ENCODE measurements at places on chromosomes 5 and 9.

GRCh38 chr5:132273631-132274030 is 16.1 kb downstream of the PDLIM4 start:
- no peak for DNase-seq

DNA sequence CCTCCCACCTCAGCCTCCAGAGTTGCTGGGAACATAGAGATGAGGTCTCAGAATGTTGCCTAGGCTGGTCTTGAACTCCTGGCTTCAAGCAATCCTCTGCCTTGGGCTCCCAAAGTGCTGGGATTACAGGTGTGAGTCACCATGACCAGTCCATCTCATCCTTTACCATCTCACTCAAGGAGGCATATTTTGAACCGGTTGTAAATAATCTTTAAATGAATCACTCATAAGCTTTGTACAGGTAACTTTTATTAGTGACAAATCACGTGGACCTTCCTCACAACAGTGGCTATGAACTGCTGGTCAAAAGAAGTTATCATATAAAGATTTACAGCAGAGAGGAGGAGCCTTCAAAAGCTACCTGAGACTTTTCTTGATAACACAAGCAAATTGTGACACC is 70.7 kb downstream of the RFK start:
- DNase-seq = no peak

DNA sequence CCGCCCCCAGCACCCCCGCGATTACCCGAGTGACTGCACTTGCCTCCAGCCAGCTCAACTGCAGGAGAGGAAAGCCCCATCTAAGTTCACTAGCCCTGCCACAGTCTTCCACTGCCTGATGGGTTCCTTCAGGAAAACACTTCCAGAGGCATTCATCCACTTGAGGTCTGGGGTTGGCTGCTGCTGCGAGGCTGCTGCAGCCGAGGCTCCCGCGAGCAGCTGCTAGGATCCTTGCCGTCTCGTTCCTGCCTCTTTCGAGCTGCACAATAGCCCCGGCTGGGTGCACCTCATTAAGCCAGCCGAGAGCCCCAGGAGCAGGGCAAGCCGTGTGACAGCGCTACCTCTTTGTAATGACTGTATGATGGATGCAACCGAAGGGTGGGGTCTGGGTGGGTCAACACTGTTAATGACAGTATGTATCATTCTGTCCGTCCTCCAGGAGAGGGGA is 24.2 kb upstream of the ELAVL2 start:
- DNase-seq = no peak

GRCh38 chr5:1747079-1747802 is 52.4 kb downstream of the MRPL36 start:
- no peak for DNase-seq

GRCh38 chr9:114806526-114806900 is 674 bp upstream of the TNFSF15 start:
- DNase-seq = no peak

DNA sequence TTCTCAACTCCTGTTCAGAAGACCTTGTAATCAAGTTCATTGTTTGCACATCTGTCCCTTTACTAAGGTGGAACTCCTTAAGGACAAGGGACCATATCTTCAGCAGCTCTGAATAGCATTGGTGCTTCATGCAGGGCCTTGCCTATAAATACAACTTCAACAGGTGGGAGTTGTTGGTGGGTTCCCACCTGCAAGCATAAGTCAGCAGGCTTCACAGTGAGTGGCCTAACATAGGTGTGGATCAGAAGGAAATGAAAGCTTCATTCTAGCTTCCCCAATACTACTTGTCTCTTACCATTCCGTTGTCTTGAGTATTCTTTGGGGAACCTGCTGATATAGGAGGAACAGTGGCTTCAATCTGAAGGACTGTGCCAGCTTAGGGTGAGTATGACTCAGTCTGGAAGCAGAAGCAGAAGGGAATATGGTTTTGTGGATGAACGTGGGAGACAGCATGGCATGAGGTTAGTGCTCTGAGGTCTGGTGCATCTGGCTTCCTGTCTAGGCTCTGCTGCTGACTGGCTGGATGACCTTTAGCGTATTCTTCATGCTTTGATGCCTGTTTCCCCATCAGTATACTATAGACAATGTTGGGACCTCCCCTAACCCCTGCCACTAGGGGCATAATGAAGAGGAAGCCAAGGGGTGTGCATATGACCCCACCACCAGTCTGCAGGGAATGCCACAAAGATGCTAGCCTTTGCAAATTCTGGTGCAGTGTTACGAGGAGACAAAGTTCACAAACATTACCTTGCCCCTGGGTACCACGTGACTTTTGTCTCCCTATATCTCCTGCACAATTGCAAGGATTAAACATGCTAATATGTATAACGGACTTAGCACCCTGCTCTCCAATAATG is 192.3 kb downstream of the PALM2AKAP2 start:
- no peak for DNase-seq

- no peak for DNase-seq
Observed at GRCh38 chr5:154110716-154111115, 71.9 kb downstream of the MFAP3 start.

DNA sequence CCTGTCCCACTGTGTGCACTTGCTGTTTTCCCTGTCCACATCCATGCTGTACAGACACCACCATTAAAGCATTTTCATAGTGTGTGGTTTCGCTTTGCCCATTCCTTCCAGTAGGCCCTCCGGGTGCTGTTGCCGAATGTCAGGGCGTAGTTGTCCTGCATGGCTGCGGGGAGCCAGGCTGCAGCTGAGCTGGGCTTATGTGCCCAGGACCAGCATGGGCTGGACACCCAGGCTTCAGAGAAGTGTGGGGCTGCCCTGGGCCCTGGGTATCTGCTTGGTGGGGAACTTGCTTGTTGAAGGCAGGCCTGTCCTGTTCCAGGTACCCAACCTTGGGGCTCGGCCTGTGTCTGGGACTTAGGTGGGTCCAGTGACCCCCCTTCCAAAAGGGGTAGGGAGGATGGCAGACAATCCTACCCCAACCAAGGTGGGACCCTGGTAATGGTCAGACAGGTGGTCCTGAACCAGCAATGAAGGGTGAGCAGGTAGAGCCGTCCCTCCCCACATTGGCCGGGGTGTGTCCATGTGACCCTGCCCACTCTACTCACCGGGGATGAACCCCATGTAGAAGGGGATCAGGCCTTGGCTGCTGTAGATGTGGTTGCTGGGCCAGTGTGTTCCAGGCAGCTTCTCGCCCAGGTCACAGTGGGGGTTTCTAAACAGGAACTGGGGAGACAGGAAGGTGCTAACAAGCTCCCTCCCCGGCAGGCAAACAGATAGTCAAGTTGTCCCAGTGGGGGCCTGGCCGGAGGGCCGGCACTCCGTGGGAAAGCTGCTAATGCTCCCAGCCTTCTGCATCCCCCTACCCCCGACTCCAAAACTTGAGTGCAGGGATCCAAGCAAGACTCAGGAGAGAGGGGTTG is 2.8 kb downstream of the TUBB4B start:
- no peak for DNase-seq

GRCh38 chr5:167573370-167574127 is 717.9 kb upstream of the WWC1 start:
- DNase-seq = peak; percentile 17

DNA sequence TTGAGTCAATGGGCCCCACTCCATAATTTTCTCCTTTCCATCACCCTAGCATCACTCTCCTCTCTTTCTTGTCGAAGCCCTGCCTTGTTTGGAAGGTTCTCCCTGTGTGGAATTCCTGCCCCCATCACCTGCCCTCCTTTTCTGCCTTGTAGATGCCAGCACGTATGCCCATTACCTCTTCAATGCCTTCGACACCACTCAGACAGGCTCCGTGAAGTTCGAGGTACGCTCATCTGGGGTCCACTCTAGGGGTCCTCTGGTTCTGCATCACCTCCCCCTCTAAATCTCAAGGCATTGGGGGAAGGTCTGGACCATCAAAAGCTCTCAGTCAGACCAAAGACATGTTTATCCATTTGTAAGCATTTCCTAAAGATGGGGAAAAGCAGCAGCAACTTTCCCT is 61.8 kb upstream of the GABRP start:
- DNase-seq = no peak

GRCh38 chr5:58406394-58406793 is 53.5 kb downstream of the PLK2 start:
- DNase-seq = no peak

GRCh38 chr5:146945617-146946084 is 67.1 kb upstream of the PPP2R2B start:
- no peak for DNase-seq

- DNase-seq = no peak
Observed at GRCh38 chr5:134510970-134511795, 14.3 kb upstream of the JADE2 start.

GRCh38 chr5:148384380-148384737 is 601 bp downstream of the FBXO38 start:
- DNase-seq = no peak

DNA sequence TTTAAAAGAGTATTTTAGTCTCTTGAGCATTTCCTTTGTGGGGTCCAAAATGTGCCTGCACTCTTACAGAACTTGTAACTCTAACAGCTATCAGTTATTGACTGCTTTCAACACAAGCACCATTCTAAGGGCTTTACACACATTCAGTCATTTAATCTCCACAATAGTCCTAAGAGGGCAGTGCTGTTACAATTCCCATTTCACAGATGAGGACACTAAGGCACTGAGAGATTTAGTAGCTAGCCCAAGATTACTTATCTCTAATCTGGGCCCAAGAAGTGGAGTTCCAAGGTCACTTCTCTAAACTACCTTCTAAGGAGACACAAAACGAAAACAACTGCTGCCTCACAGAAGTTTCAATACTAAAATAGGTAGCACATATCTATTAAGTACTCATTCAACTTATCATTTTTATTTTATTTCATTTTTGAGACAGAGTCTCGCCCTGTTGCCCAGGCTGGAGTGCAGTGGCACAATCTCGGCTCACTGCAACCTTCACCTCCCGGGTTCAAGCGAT is 275.2 kb downstream of the CWC27 start:
- no peak for DNase-seq

GRCh38 chr5:75320371-75320770 is 16.6 kb upstream of the HMGCR start:
- no peak for DNase-seq

GRCh38 chr5:160207061-160207460 is 22.2 kb upstream of the FABP6 start:
- no peak for DNase-seq

GRCh38 chr5:59745415-59745863 is 148.1 kb downstream of the PDE4D start:
- DNase-seq = peak; percentile 88

- DNase-seq = no peak
Observed at GRCh38 chr9:86795823-86796553, 151.3 kb downstream of the GAS1 start.

GRCh38 chr5:173443971-173444370 is 115.8 kb upstream of the STC2 start:
- no peak for DNase-seq

- DNase-seq = no peak
Observed at GRCh38 chr9:68802525-68803015, 97.5 kb downstream of the PIP5K1B start.

- no peak for DNase-seq
Observed at GRCh38 chr5:103951776-103952175, 389.2 kb upstream of the NUDT12 start.

- DNase-seq = no peak
Observed at GRCh38 chr5:81949462-81949861, 22.4 kb upstream of the ATG10 start.

GRCh38 chr5:117954331-117954730 is 1034.0 kb downstream of the DTWD2 start:
- DNase-seq = no peak

DNA sequence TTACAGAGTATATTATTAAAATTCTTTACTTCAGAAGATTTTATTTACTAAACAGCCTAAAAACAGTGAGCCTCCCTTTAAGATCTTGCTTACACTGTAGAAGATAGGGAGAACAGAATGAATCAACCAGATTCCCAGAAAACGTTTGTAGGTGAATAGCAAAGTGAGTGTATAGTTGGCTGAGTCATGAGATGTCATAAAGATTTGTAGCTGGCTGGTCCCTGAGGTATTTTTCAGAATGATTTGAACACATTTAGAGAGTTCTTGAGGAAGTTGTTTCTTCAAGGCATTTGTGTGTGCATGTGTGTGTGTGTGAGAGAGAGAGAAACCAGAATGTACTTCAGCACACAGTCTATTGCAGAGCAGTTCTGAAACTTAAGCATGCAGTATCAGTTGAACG is 159.4 kb upstream of the PRR16 start:
- no peak for DNase-seq

DNA sequence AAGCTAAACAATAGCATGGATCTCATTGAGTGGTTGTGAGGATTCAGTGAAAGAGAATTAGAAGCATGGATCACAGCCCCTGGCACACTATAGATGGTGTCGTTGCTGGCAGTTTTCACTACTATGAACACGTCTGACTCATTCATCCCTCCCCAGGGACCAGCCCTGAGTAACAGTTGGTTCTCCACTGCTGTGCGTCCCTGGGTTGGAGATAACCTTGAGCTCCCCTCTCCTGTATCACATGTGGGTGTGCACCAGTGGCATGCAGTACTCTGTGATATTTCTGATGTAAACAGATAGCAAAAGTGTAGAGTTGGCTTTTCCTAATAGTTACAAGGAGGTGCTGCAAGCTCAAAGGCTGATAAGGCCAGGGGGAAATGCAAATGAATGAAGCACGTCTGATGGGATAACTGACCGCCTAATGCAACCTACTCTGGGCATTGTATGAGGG is 8.8 kb upstream of the LCP2 start:
- DNase-seq = no peak

- DNase-seq = no peak
Observed at GRCh38 chr5:66306844-66307315, 162.8 kb downstream of the SREK1 start.

DNA sequence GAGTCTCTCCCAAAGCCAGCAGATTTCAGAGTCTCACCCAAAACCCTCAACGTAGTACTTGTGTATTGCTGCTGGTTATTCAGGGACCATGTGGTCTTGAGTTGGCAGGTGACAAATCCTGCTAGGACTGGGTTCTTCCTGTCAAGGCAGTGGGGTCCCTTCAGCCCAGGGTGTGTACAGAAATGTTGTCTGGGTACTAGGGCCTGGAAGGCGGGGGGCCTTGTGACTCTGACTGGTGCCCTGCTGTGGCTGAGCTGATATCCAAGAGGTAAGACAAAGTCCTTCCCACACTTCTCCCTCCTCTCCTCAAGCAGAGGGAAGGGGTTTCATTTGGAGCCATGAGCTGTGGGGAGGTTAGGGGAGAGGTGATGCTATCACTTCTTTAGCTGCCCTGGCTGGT is 58.8 kb downstream of the GABRA6 start:
- no peak for DNase-seq

DNA sequence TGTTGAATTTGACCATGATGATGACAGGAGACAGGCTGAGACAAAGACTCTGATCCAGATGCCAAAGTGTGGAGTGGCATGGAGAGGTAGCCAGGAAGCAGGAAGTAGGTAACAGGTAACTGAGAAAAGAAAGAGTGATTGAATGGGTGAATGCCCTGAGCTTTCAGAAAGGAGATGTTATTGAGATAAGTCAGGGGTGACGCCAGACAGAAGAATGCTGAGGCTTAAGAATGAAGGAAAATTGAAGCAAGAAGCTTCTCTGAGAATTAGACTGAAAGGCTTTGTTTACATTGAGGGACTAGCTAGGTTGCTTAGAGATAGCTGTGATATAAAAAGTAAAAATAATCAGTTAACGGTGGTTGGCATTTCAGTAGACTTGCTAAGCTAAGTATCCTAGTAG is 165.7 kb downstream of the PSAT1 start:
- DNase-seq = no peak

GRCh38 chr5:151880324-151880723 is 44.3 kb downstream of the GLRA1 start:
- no peak for DNase-seq
